Stimulated activated CD4-positive, alpha-beta T cell treated with anti-CD3 and anti-CD28 coated beads, Interleukin-4, amount 100 ng/mL, for 48 hours (primary cell): ENCODE measurements at places on chromosomes 6 and 20.

DNA sequence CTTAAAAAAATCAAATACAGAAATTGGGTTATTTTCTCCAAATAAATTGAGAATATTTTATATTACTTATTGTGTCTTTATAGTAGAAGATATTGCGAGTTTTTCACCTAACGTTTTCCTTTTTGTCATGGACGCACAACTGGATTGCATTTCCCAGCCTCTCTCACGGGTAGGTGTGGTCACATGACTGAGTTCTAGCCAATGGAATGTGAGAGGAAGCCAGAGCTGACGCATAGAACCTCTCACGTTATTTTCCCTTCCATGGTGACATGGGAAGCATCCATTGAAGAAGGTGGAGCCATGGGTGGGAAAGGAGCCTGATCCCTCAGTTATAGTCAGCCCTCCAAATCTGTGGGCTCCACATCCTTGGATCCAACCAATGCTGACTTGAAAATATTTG is 155.9 kb upstream of the UST start:
- no peak for DNase-seq

DNA sequence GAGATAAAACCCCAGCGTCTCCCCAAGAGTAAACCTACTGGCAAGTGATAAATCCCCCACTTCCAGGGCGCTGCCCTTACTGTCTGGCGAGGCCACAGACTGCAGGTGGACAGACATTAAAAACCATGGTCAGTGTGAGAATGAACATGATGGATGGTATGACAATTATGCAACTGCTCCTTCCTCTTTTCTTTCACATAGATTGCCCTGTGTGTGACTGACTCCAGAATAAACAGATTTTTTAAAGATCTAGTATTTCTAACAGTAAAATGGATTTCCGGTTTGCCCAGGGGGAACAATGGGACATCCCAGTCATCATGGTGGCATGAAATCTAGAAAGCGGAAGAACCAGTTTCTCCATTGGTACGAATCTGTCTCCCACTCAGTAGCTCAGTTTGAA is 153.7 kb downstream of the FOXC1 start:
- no peak for DNase-seq

GRCh38 chr6:34195726-34196115 is 41.0 kb upstream of the HMGA1 start:
- no peak for DNase-seq

- no peak for DNase-seq
Observed at GRCh38 chr6:4677751-4678065, 98.5 kb upstream of the CDYL start.

DNA sequence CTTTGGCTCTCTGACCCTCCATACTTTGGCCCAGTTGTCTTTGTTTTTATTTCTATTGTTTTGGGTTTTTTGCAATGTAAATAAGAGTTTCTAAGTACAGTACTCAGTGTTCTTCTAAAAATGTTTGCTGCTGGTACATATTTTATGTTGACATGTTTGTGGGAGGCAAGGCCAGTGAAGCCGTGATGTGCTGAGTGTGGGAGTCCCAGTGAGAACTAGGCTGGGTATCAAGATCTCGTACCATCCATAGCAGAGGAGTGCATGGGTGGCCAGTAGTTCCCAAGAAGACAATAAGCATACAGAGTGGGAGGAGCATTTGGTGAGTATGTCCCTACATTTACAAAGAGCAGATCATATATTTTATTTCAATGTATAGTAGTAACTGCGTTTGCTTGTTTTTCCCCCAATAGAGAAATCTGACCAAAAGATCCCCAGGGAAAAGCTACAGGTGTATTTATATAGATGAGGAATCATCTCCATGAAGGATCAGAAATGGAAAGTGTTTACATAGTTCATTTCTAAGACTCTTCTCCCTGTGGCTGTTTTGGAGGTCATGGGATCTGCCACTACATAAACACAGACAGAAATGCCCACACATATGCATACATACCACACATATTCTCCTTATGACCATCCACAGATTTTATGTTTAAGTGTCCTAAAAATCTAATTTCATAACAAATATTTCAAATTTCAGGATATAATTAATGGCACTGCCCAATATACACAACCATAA is 285.9 kb downstream of the ALDH8A1 start:
- DNase-seq: no peak

GRCh38 chr6:62614442-62614841 is 328.4 kb upstream of the KHDRBS2 start:
- no peak for DNase-seq

GRCh38 chr6:27674882-27675281 is 202.0 kb upstream of the ZNF184 start:
- DNase-seq: no peak

DNA sequence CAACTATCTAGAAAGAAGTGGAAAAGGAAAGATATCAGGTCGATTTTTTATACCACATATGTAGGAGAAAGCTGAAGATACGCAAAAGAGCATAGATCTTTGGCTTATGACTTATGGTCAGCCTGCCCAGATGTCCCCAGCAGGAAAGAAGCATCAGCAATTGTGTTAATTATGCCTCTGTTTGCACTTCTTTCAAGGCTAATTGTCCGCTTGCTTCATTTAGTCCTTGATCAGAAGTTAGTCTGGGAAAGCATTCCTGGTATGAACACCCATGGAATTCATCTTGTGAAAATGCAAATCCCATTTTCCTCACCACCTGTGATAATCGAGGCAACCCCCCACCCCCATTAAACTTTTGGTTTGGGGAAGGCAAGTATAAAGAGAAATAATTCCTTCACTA is 62.8 kb downstream of the ATP9A start:
- DNase-seq: no peak

GRCh38 chr6:13813621-13814175 is 659 bp downstream of the MCUR1 start:
- DNase-seq: no peak

DNA sequence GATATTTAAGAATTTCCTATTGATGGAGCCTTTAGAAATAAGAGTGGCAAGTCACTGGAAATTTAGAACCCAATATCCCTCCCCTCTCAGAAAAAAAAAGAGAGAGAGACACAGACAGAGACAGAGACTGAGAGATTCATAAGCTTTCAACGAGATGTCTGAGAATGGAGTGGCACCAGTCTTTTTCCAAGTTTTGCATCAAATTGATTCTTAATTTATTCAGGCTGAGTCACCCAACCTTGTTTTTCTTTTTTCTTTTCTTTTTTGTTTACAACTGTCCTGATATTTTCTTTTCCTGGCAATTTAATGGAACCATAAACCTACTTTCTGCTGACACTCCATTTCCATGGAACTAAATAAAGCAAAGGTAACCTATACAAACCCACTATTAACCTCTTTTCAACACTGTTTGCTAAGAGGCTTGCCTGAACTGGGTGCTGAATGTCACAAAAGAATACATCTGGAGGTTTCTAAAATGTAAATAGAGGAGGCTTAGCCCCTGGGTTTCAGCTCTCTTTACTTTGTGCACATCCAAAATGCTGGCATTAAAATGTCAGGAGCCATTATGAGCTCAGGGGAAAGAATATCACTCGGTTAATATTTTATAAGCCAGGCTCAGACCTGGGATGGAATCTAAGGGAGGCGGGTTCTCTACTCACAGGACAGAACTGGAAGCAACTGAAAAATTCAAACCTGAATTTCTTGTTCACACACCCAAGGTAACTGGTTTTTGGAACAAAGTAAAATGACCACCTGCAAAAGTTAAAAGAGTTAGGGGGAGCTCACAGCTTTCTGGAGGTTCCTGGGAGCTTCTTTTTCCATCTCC is 100.8 kb downstream of the BFSP1 start:
- no peak for DNase-seq

DNA sequence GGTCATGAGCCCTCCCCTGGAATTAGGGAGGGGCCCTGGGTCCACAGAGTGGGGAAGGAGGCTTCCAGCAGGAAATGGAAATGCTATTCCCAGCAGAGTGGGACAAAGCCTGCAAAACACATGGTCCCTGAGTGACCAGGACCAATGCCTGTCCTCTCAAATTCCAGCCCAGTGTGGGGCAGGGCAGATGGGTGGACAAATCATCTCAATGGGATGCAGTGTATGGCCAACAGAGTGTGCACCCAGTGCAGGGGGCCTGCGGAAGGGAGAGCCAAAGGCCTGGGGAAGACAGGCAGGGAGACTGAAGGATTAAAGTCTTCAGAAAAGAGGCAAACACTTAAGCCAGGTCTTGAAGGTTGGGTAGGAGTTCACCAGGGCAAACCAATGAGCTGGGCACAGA is 28.7 kb upstream of the PHACTR3 start:
- no peak for DNase-seq

- no peak for DNase-seq
Observed at GRCh38 chr20:63567136-63567385, 7.0 kb downstream of the HELZ2 start.
